Activated T-helper 1 cell treated with Interleukin-2 at 50 U/mL for 16 hours (primary cell): ENCODE measurements at places on chromosomes 11 and 22.

GRCh38 chr22:48929276-48929790 is 898.3 kb downstream of the BRD1 start:
- no peak for DNase-seq

DNA sequence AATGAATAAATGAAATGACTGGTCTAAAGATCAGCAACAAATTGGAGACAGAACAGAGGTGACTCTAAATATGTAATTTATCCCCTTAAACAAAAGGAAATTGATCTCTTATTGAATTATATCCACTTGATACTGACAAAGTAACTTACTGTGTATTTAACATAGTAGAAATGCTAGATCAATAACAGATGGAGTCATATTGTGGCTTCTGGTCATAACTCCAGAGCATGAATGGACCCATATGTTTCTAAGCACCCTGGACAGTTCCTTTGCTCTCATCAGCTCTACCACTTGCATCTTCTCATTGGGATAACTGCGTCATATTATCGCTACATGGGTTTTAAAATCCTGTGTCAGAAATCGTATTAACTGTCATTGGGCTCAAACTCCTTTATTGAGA is 222.3 kb downstream of the ETS1 start:
- DNase-seq, result no peak

DNA sequence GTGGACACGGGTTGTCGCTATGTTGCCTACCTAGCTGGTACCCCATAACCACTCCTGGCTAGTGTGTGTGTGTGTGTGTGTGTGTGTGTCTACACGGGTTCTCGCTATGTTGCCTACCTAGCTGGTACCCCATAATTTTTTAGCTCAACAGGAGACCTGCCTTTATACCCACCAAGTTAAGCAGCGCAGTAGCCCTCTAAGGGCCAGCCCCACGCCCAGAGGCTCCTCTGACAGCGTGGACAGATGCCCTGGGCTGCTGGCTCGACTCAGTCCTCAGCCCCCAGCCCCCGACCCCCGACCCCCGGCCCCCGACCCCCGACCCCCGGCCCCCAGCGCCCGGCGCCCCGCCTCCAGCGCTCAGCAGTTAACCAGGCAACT is 351 bp upstream of the AKIP1 start:
- no peak for DNase-seq

- DNase-seq, result no peak
Observed at GRCh38 chr22:29205594-29206371, at the start of gene EMID1. EMID1 (plus strand) TSS chr22:29205896; CDS start chr22:29206039, 143 bp downstream.

DNA sequence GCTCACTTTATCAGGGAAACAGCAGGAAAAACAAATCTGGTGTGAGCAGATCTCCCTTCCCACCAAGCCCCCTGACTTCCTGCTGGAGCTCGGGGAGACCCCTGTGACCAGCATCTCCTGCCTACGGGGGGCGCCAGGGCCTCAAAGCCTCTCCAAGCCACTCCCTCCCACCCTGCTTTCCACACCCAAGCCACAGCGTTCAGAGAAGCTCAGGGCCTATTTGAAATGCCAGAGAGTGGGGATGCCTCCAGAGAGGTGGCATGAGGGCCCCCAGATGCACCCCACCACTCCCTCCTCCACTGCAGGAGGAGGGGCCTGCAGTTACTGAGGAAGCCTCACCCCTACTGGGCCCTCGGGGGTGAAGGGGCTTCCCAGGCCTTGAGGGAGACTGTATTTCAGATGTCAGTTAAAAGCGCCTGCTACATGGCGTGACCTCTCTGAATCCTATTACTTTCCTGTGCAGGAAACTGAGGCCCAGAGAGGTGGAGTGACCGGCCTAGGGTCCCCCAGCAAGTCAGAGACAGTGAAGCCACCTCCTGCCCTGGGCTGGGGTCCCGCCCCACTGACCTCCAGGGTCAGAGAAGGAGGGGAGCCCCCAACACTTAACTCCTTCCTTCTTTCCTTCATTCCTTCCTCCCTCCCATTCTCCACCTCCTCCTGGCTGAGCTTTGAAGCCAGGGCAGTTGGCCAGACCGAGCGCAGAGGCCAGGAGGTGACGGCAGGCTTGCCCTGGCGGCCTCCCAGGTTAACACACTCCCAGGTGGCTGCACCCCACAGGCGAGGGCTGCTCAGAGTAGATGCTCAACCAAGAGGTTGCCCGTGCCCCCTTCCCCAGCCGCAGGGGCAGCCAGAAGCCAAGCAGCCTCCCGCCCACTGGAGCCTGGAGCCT is 6.0 kb upstream of the CDKN1C start:
- DNase-seq, result no peak

- DNase-seq, result no peak
Observed at GRCh38 chr11:118918128-118918685, 7.5 kb downstream of the BCL9L start.

- DNase-seq, result no peak
Observed at GRCh38 chr22:25357606-25358420, 138.4 kb downstream of the CRYBB2 start.

GRCh38 chr11:2691991-2692875 is 7.6 kb downstream of the KCNQ1OT1 start:
- DNase-seq, result no peak
